T-helper 2 cell treated with Interferon-gamma antibody and Interleukin-4, amounts not matched to agents 5 μg/mL and 100 μg/mL, for 36 hours (primary cell): ENCODE measurements at places on chromosomes 12 and 14.

- H3K27ac ChIP-seq: no peak overlapping the region
- H3K27me3 ChIP-seq: peaks cover 41% of the 10 kb centered on the region
- no peaks in the 10 kb centered on the region for H3K36me3 ChIP-seq
- H3K4me1 ChIP-seq: peaks cover 3% of the 10 kb centered on the region
- H3K4me3 ChIP-seq: no peak overlapping the region
Observed at GRCh38 chr12:116693286-116694227, 44.3 kb downstream of the SPRING1 start.

DNA sequence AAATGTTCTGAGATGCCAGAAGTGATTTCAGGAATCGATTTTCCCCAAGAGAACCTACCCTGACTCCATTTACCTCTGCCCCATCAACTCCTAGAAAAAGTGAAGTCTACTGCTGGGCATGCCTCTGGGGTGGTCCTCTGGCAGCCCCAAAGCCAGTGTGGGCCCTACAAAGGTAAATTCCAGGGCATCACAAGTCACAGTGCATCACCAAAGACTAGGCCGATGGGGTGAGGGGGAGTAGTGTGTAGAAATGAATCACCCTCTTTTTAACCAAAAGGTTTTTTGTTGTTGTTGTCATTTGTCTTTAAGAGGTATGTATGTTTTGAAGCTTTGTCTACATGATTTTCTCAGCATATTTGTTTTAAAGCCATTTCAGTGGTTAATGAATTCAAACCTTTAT, 46.4 kb upstream of the RTRAF start:
- no peak overlapping the region for H3K4me3 ChIP-seq
- H3K36me3 ChIP-seq: peaks cover 61% of the 10 kb centered on the region
- H3K27ac ChIP-seq: no peak overlapping the region
- no peaks in the 10 kb centered on the region for H3K27me3 ChIP-seq

- no peak for DNase-seq
- no peaks in the 10 kb centered on the region for H3K27me3 ChIP-seq
- no peak overlapping the region for H3K4me3 ChIP-seq
- no peak overlapping the region for H3K27ac ChIP-seq
- H3K4me1 ChIP-seq: peaks cover 55% of the 10 kb centered on the region
Observed at GRCh38 chr12:93902736-93903562, 225.8 kb downstream of the CRADD start.

DNA sequence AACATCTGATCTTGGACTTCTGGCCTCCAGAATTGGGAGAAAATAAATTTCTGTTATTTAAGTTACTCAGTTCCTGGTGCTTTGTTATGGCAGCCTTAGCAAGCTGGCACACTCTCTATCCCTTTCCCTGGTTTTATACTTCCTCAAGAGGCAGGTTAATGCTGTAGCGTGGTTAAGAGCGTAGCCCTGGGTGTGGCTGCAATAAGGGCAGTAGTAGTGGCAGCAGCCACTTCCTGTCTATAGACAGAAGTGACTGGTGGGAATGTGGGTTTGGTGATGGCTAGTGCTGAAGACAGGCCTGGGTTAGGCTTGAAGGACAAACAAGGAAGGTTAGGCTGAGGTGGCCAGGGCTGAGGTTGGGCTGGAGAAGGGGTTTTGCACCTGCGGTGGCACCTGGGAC, 3.6 kb upstream of the LGALS3 start:
- DNase-seq: no peak
- peak overlapping the region; percentile 62 for H3K4me3 ChIP-seq
- H3K27ac ChIP-seq: peak overlapping the region; percentile 61
- peaks cover 17% of the 10 kb centered on the region for H3K27me3 ChIP-seq
- H3K4me1 ChIP-seq: peaks cover 28% of the 10 kb centered on the region

DNA sequence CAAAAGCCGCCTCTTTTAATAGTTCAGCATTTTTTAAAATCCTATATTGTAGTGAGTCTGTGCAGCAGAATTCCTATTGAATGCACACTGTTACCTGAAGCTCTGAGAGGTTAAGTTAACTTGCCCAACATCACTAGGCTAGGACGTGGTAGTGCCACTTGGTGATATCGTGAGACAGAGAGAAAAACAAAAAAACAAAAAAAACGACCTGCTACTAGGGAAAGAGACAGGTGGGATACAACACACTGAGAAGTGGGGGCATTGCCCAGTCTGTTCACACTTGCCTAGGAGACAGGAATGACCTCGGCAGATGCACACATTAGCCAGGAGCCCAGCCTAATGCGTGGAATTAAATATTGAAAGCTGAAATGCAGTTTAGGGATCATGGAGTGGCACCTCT, 129.7 kb upstream of the CCND2 start:
- peaks cover 92% of the 10 kb centered on the region for H3K4me1 ChIP-seq
- H3K27me3 ChIP-seq: no peaks in the 10 kb centered on the region
- peak overlapping the region; percentile 93 for H3K27ac ChIP-seq

- no peaks in the 10 kb centered on the region for H3K36me3 ChIP-seq
- H3K4me3 ChIP-seq: no peak overlapping the region
Observed at GRCh38 chr14:68736471-68736871, 56.4 kb downstream of the ZFP36L1 start.

DNA sequence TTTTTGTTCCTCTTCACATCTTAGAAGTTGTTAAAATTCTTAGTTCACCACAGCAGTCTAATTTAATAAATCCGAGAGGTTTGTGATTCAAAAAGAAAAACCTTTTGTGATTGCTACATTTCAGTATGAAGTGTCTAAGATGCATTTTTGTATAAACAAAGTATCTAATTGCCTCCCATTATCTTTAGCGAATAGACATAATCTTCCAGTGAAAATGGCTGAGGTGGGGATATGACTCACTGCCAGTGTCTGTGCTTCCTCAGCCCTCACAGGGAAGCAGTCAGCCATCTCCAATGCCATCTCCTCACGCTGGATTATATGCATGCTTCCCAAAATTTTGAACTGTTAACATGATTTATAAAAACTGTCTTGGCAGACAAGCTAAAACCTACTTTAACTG, 7.6 kb downstream of the GCH1 start:
- peaks cover 25% of the 10 kb centered on the region for H3K36me3 ChIP-seq
- no peak overlapping the region for H3K4me3 ChIP-seq
- no peaks in the 10 kb centered on the region for H3K27me3 ChIP-seq
- DNase-seq: no peak
- peaks cover 28% of the 10 kb centered on the region for H3K4me1 ChIP-seq
- H3K27ac ChIP-seq: no peak overlapping the region

DNA sequence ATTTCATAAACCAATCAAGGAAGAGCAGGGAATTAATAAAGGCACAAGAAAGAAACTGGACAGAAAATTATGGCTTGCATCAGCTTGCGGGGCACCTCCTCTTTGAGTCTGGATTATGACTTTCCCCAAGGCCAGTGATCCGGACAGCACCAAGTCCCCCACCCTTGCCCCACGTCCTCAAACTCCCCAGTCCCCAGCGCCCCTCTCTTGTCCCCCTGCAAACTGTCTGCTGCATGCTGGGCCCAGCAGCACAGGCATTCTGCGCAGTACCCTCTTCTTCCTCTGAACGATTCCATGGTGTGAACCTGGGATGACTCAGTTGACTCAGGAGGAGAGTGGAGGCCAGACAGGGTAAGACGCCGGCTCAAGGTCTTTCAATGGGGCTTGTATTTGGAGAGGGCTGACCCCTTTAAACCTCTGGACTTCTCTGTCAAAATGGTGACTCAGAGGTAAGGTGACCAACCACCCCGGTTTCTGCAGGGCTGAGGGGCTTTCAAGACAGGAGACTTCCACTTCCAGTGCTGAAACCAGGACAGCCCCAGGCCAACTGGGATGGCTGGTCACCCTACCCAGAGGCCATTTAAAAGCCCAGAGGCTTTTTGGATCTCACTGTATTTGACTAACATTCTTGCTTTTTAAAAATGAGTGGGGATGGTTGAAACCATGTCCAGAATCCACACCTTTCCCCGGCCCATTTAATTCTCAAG, 13.5 kb downstream of the C14orf132 start:
- H3K27me3 ChIP-seq: no peaks in the 10 kb centered on the region
- H3K4me3 ChIP-seq: no peak overlapping the region
- H3K27ac ChIP-seq: no peak overlapping the region

- no peak for DNase-seq
- H3K27ac ChIP-seq: no peak overlapping the region
- H3K4me3 ChIP-seq: no peak overlapping the region
- H3K36me3 ChIP-seq: peaks cover 34% of the 10 kb centered on the region
- H3K4me1 ChIP-seq: peaks cover 17% of the 10 kb centered on the region
Observed at GRCh38 chr14:89484051-89484844, 67.2 kb upstream of the FOXN3 start.

DNA sequence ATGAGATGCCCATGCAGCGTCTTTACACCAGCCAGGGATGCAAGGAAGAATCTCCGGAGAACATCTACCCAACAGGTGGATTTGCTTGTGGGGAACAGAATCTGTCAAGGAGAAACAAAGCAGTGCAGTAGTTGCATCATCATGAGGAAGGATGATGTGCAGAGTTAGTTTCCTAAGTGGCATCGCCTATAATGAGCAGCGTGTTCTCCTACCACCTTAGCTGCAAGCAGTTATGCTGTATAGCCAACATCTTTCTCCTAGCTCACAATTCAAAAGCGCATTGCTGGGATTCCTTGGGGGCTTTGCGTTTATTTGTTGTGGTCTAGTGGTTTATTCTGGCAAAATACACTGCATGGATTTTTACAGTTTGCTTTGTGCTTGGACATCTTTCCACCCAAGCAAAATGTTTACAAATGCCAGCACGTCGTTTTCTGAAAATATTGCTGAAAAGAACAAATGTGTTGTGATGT, 233.0 kb downstream of the RGS6 start:
- H3K4me3 ChIP-seq: no peak overlapping the region
- H3K27me3 ChIP-seq: peaks cover 30% of the 10 kb centered on the region
- no peak for DNase-seq
- no peak overlapping the region for H3K27ac ChIP-seq
- no peaks in the 10 kb centered on the region for H3K4me1 ChIP-seq

DNA sequence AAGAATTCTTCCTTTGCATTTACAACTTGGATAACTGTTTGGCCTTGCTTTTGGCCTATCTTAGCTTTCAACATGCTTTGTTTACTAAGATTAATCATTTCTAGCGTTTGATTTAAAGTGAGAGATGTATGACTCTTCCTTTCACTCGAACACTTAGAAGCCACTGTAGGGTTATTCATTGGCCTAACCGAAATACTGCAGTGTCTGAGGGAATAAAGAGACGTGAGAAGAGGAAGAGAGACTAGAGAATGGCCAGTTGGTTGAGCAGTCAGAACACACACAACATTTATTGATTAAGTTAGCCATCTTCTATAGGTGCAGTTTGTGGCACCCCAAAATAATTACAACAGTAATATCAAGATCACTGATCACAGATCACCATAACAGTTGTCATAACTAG, 62.3 kb upstream of the CCDC175 start:
- H3K27ac ChIP-seq: no peak overlapping the region
- no peaks in the 10 kb centered on the region for H3K36me3 ChIP-seq
- no peak for DNase-seq
- H3K4me1 ChIP-seq: no peaks in the 10 kb centered on the region
- H3K4me3 ChIP-seq: no peak overlapping the region
- no peaks in the 10 kb centered on the region for H3K27me3 ChIP-seq

DNA sequence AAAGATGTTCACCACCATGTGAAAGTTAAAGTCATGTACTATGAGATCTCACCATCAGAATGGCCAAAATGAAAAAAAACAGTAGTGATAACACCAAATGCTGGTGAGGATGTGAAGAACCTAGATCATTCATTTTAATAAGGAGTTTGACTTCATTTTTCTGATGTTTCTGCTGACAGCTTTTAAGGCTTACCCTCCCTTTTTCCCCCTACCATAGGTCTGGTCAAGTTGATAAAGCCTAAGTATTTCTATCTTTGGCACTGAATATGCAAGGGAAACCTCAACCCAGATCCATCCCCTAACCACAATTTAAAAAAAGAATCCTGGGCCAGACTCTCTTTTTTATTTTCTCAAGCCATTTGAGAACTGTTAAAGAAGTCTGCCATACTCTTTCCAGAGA, 689.6 kb upstream of the FOXG1 start:
- H3K4me3 ChIP-seq: no peak overlapping the region
- no peak for DNase-seq
- no peaks in the 10 kb centered on the region for H3K36me3 ChIP-seq
- H3K27me3 ChIP-seq: no peaks in the 10 kb centered on the region

DNA sequence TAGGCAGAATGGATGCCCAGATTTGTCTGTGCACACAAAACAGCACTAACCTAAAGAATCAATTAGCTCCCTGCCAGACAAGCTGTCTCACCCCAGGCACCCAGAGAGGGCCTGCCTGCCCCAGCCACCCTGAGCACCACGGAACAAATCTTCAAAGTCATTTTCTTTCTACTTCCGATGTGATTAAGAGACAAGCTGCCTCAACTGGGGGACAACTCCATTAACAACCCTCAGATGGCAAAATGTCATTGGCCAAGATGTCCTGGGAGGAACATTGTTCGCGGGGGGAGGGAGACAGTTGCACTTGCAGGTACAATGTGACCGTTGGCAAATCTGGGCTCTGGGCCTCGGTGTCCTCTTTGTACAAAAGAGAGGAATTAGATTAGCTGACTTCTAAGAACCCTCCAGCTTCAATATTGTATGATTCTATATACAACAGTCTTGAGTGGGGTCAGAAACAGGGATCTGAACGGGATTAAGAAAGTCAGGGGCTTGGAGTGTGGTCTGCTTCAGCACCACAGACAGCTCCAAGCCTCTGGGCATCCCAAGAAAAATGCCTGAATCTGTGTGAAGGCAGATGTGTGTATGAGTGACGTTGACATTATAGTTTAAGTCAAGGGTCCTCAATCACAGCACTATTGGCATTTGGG, 42.8 kb upstream of the CMKLR1 start:
- no peak overlapping the region for H3K4me3 ChIP-seq
- no peaks in the 10 kb centered on the region for H3K36me3 ChIP-seq
- no peak overlapping the region for H3K27ac ChIP-seq
- no peaks in the 10 kb centered on the region for H3K4me1 ChIP-seq
- no peaks in the 10 kb centered on the region for H3K27me3 ChIP-seq
- no peak for DNase-seq

DNA sequence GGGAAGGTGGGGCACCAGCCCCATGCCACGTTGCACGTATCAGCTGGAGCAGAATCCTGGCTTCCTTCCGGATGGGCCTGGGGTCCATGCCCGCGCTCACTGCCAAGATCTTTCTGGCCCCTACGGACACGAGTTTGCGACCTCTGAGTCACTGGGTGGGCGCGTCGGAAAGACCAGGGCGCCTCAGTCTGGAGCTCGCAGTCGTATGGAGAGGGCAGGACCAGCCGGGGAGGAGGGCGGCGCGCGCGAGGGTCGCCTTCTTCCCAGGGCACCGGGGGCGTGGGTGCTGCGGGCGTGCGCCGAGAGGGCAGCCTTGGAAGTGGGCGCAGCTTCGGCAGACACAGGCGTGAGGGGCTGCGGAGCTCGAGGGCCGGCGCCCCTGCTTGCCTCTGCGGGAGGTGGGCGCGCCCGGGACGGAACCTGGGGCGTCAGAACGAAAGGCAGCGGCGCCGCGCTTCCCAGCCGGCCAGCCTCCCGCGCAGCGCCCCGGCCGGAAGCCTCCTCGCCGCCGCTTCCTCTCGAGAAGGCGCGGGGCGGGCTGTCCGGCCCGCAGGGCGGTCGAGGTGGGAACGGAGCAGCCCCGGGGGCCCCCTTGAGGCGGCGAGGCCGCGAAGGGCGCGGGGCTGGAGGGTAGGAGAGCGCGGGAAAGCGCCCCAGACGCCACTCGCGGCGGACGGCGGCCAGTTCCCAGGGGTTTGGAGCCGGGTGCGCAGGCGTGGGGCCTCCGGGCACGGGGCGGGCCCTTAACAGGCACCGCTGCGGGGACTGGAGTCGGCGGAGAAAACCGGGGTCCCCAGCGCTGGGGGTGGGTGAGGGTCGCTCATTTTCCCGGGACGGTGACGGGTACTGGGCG, at the start of gene ARL6IP4:
ARL6IP4 (plus strand) TSS at position 499 of the 853 bp plus-strand sequence. CDS start 459 bp downstream, outside the sequence.
- H3K4me1 ChIP-seq: peaks cover 32% of the 10 kb centered on the region
- H3K4me3 ChIP-seq: peak within 1 kb of the TSS; percentile 93
- no peaks in the 10 kb centered on the region for H3K27me3 ChIP-seq
- H3K36me3 ChIP-seq: peaks cover 22% of the 10 kb centered on the region
- DNase-seq: peak; percentile 70
